Small intestine (tissue), 16 donors: ENCODE measurements at places on chromosomes 11 and 22.

DNA sequence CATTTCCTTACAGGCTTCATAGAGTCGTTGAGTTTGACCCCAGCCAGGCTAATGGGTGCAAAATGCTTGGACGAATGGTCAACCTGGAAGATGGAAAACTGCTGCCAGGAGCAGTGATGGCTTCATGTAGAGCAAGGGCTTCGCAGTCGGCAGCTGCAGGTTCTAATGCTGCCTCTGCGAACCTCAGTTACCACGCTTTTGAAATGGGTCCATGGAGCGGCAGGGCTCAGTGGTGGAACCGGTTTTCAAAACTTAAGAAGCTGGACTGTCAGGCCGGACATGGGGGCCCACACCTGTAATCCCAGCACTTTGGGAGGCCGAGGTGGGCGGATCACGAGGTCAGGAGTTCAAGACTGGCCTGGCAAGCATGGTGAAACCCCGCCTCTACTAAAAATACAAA, 55.9 kb upstream of the PRR5 start:
- no peak overlapping the region for H3K27ac ChIP-seq
- H3K4me3 ChIP-seq, result no peak overlapping the region
- no peaks in the 10 kb centered on the region for H3K27me3 ChIP-seq
- no peaks in the 10 kb centered on the region for H3K4me1 ChIP-seq
- H3K36me3 ChIP-seq, result no peaks in the 10 kb centered on the region

DNA sequence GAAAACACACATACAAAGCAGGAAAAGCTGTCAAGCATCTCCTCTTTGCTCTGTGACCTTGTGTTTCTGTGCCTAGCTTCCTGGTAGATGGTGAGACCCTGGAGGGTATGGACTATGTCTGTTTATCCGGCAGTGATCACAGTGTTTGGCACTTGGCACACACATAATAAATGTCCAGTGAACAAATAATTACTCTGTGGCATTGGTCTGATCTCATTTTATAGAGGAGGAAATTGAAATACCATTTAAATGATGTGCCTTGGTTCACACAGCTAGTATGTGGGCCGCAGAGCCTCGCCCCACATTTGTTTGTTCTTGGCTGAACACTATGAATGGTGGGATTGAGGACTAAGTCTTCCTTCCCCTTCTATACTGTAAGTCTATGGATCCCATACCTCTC, 104.7 kb upstream of the SPON1 start:
- H3K4me3 ChIP-seq, result no peak overlapping the region
- H3K27me3 ChIP-seq, result no peaks in the 10 kb centered on the region
- H3K4me1 ChIP-seq, result no peaks in the 10 kb centered on the region
- no peak overlapping the region for H3K27ac ChIP-seq
- no peak for DNase-seq

DNA sequence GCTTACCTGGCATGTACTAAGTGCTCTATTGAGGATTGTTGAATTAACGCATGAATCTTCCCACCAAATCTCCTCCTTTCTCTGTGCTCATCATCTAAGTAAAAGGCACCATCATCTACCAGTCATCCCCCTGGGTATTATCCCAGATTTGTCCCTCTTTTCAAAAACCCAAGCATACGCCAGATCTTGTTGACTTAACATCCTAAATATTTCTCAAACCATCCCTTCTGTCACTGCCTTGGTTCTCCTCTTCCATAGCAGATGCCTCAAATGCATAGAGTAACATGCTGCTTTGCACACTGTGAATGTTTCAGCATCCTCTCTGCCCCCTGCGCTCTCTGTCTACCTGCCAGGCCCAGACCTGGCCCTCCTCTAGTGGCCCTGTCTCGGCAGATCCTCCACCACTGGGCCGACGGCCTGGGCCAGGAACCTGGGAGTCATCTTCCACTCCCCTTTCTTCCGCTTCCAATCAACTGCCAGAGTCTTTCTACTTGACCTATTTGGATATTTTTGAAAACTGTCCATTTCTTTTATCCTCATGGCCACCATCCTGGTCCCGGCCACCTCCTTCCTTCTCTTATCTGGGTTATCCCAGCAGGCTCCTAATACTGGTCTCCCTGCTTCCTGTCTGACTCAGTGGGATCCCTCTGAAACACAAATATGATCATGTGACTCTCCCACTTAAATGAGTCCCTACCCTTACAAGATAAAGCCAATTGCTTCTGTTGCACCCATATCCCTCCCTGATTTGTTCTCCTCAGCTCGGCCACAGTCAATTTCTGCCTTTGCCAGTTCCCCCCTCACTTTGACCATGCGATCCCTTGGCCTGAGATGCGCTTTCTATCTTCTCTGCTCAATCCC, 3.4 kb upstream of the TAB1 start:
- no peak for DNase-seq
- no peaks in the 10 kb centered on the region for H3K27me3 ChIP-seq
- H3K36me3 ChIP-seq, result no peaks in the 10 kb centered on the region
- no peaks in the 10 kb centered on the region for H3K4me1 ChIP-seq
- H3K27ac ChIP-seq, result no peak overlapping the region

DNA sequence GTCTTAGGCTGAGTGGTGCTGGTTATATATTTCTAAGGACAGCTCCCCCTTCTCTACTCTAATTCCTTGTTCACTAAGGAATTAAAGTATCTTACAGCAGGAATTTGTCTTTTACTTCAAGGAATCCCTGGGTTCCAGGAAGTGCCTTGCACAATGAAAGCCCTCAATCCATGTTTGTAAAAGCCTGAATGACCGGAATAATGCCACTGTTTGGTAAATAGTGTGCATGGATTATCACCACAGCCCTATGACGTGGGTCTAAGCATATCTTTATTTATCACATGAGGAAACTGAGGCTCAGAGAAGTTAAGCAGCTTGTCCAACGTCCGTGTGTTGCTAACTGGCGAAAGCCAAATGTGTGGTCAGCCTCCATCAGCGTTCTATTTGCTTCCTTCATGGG, 135.7 kb upstream of the NAV2 start:
- H3K27me3 ChIP-seq, result no peaks in the 10 kb centered on the region
- H3K4me3 ChIP-seq, result no peak overlapping the region
- H3K36me3 ChIP-seq, result no peaks in the 10 kb centered on the region
- DNase-seq, result no peak
- peak overlapping the region; percentile 72 for H3K27ac ChIP-seq

- no peak overlapping the region for H3K4me3 ChIP-seq
- H3K27me3 ChIP-seq, result no peaks in the 10 kb centered on the region
- peak; percentile 22 for DNase-seq
- H3K27ac ChIP-seq, result no peak overlapping the region
- no peaks in the 10 kb centered on the region for H3K36me3 ChIP-seq
These were observed 23.1 kb upstream of the FZD4 start for GRCh38 chr11:86978247-86978646.

GRCh38 chr11:10561043-10561818, 7.2 kb downstream of the LYVE1 start:
- H3K27ac ChIP-seq, result no peak overlapping the region
- no peaks in the 10 kb centered on the region for H3K36me3 ChIP-seq
- no peak overlapping the region for H3K4me3 ChIP-seq
- H3K4me1 ChIP-seq, result peaks cover 5% of the 10 kb centered on the region
- H3K27me3 ChIP-seq, result no peaks in the 10 kb centered on the region

DNA sequence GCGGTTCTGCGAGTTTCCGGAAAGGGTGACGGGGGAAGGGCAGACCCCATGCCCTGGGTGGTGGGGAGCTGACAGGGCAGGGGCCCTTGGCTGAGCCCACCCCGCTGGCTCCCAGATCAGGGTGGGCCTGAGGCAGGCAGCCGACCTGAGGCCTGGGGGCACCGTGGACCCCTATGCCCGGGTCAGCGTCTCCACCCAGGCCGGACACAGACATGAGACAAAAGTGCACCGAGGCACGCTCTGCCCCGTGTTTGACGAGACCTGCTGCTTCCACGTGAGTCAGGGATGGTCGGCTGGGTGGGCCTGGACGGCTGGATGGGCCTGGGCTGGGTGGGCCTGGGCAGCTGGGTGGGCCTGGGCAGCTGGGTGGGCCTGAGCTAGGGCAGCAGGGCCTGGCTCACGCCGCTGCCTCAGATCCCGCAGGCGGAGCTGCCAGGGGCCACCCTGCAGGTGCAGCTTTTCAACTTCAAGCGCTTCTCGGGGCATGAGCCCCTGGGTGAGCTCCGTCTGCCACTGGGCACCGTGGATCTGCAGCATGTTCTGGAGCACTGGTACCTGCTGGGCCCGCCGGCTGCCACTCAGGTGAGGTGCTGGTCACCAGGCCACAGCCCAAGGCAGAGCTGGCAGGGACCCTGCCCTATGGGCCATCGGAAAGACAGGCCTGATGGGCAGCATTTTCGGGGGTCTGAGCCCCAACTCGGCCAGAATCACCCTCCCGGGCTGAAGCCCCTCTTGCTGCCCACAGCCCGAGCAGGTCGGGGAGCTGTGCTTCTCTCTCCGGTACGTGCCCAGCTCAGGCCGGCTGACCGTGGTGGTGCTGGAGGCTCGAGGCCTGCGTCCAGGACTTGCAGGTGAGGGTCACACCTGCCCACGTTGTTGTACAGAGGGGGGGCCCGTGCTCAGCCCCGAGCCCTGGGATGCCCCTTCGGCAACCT, 1.5 kb downstream of the SYT8 start:
- no peak overlapping the region for H3K27ac ChIP-seq
- no peaks in the 10 kb centered on the region for H3K4me1 ChIP-seq
- H3K36me3 ChIP-seq, result no peaks in the 10 kb centered on the region
- no peak for DNase-seq

DNA sequence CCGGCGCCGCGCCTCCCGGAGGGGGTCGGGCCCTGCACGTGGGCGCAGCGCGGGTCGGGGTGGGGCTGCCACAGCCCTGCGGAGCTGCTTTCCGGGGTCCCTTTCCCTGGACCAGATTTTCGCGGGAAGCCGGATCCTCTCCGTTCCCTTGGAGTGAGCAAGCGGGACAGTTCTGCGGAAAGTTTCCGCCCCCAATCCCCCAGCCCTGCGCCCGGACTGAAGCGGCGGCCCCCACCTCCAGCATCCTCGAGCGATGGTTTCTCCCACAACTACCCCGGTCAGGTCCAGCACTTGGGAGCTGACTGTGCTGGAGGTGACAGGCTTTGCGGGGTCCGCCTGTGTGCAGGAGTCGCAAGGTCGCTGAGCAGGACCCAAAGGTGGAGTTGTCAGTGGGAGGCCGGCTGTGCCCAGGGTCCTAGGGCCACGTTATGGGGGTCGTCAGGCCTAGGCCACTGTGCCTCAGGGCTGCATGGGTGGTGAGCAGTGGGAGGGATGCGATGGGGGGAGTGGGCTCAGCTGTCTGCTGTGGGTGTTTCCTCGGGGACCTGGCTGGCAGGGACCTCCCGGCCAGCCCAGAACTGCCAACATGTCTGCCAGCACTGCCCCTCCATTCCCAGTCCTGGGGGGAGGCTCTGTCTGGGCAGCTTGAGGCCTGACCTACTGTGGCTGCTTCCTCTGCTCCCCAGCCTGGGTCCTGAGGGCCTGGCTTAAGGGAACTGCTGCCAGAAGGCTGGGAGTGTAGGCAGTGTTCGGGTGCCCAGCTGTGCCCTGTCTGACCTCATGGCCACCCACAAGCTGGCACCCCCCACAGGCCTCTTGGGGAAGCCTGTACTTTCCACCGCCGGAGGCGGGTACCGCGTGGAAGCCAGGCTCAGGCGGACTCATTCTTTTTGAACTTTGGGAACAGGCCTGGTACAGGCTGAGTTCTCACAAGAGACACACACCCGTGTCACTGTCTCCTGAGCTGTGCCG, 726 bp downstream of the ST3GAL4 start:
- no peaks in the 10 kb centered on the region for H3K4me1 ChIP-seq
- H3K36me3 ChIP-seq, result no peaks in the 10 kb centered on the region
- H3K27me3 ChIP-seq, result no peaks in the 10 kb centered on the region
- H3K27ac ChIP-seq, result peak overlapping the region; percentile 63
- DNase-seq, result peak; percentile 46
